Lung (tissue), 17 donors: ENCODE measurements at places on chromosomes 5 and 9. TPM values are rescaled to one million over a fixed set of nuclear protein-coding genes. Genes with fewer than 3 reads are reported as not detected.

DNA sequence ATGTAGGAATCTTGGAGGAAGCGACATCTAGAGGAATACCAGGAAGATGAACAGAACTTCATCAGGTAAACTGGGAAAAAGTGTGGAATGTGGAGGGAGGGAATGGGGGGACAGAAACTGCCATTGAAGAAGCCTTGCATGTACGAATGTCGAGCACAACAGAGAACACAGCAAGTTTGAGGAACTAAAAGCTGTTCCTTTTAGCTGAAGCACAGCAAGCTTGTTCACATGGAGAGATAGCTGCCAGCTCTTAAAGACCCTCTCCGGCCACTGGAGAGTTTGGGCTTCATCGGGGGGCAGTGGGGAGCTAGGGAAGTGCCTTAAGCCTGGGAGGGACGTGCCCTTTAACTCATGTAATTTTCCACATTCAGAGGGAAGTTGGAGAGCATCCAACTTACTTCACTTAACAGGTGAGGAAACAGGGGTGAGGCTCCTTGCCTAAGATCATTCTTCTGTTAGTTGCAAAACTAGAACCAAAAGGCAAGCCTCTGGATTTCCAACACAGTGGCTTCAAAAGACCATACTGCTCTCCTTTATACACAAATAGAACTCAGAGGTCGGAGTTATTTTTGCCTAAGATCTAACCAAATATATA, 2.3 kb upstream of the CYFIP2 start:
- no peak for DNase-seq

- DNase-seq = no peak
Measured at GRCh38 chr5:44613936-44614335, 194.8 kb upstream of the MRPS30 start.

- DNase-seq = peak; percentile 67
Measured at GRCh38 chr5:160685695-160686094, 166.3 kb downstream of the ATP10B start.

GRCh38 chr9:87685871-87686519, 39.9 kb upstream of the CTSL start:
- DNase-seq = no peak

DNA sequence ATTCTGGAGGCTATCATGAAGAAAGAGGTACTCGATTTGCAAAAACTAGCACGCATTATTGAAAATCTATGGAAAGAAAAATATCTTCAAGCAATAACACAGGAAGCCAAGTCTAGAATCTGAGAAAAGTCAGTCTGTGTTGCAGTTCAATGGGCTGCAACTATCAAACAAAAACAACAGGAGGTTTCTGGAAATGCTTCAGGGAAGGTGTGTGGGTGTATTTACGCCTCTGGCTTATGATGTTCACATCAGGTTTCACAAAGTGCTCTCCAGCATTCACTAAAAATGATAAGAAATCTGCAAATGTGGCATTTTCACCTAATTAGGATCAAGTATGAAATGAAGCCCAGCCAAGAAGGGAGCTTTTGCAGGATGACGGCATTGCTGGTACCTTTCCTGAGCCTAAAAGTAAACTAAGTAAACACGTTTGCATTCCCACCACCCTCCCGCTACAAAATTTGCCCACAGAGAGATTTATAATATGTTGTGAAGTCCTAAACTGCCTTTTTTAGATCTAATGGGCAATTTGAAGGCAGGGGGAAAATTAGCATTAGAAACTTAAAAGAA, 146.4 kb downstream of the GABRB2 start:
- DNase-seq = peak; percentile 10

DNA sequence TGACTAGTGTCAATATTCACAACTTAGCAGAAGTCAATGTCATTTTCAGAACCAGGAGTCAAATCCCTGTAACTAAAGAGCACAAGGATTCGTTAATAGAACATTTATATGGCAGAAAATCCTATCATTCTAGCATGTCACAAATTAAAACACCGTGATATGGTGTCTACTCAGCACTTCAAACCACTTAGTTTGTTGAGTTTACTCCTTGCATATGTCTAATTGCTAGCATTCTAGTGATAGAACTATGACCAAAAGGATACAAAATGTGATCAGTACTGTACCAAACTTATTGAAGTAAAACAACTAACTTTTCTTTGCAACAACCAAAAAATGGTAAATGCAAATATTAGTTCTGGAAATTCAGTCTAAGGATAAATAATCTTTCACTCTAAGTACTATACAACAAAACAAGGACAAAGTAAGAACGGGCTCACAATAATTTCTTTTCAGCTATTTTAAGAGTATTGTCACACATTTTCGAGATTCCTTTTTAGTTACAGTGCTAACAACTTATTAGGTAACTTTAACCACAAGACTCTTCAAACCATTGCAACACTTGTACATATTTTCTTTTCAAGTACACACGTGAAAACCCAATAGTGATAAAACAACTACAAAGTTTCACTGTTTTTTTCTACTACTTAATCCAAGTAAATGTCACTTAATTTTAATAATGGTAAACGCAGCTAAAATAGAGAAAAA, 845.2 kb upstream of the CDH10 start:
- DNase-seq = peak; percentile 65

- DNase-seq = no peak
Measured at GRCh38 chr5:87137283-87137682, 130.4 kb upstream of the RASA1 start.

GRCh38 chr5:97840643-97841042, 657.6 kb upstream of the RIOK2 start:
- DNase-seq = no peak

GRCh38 chr9:123058834-123059233, 25.4 kb downstream of the GPR21 start:
- DNase-seq = no peak

DNA sequence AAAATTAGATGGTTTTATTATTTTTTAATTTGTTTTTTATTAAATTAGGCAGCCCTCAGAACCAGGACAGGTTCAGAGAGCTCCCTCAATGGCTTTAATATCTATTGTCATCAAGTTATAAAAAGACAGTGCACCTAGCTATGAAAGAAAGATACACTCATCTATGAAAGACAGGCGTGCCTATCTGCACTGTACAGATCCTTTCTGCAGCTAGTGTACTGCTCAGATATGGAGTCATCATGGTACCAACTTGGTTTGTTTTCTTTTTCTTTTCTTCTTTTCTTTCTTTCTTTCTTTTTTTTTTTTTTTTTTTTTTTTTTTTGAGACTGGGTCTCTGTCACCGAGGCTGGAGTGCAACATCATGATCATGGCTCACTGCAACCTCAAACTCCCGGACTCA, 54.8 kb upstream of the GPBP1 start:
- DNase-seq = no peak

DNA sequence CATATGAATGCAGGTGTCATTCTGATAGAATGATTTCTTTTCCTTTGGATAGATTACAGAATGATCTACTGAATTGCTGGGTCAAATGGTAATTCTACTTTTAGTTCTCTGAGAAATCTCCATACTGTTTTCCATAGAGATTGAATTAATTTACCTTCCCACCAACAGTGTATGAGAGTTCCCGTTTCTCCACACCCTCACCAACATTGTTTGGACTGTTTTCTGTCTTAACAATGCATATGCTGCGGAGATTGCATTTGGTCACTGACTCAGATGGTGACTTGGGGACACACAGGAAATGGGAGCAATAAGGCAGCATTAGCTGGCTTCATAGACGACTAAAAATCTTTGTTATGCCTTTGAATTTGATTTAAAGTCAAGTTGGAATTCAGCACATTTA, 95.9 kb downstream of the CDH6 start:
- DNase-seq = no peak

- DNase-seq = no peak
Measured at GRCh38 chr9:69206047-69206446, 32.0 kb downstream of the TJP2 start.

GRCh38 chr5:108093186-108093585, 288.7 kb downstream of the FBXL17 start:
- no peak for DNase-seq

GRCh38 chr5:139196296-139196956, 1.7 kb downstream of the SIL1 start:
- no peak for DNase-seq

DNA sequence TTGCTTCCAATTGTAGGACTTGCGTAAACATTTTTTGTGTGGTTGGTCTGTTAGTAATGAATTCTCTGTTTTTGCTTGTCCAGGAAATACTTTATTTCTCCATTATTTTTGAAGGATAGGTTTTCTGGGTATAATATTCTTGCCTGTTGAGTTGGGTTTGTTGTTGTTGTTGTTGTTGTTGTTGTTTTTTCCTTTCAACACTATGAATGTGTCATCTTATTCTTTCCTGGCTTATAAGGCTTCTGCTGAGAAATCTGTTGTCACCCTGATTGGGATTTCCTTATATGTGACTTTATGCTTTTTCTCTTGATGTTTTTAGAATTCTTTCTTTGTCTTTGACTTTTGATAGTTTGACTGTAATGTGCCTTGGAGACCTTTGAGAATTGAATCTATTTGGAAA, 39.8 kb downstream of the SLF1 start:
- no peak for DNase-seq

DNA sequence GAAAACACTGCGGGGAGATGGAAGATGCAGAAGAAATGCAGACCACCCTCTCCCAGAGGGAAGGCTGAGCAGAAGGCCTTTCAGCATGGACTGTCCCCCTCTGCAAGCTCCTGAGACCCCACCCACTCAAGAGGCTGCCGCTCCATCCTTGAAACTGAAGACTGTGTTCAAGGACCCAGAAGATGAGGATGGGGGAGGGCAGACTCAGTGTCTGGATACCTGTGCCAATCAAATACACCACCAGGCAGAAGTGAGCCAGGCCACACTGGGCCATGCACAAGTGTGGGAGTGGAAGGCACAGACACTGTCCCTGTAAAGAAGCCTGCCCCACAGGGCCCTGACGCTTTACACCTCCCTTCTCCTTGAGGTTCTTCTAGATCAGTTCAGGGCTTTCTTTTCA, 40.0 kb upstream of the IPPK start:
- DNase-seq = no peak

- no peak for DNase-seq
Measured at GRCh38 chr9:73969936-73970335, 527.2 kb upstream of the RORB start.

ARL15 gene
- total RNA-seq = 66.2 TPM

IFNW1 gene
- total RNA-seq = not detected

CDHR2 gene
- total RNA-seq = 0.74 TPM

RFX3 gene
- 24.7 TPM for total RNA-seq

PCDHGB7 gene
- total RNA-seq = 16.6 TPM

PLAC8L1 gene
- not detected for total RNA-seq

PCDHA9 gene
- total RNA-seq = 0.68 TPM

FGF1 gene
- 1.4 TPM for total RNA-seq

TMEM174 gene
- total RNA-seq = not detected

SNX18 gene
- total RNA-seq = 36.9 TPM

PCDHA13 gene
- 2.9 TPM for total RNA-seq
